ENCODE measurements at places on chromosomes 7 and 10. TPM values are rescaled to one million over a fixed set of nuclear protein-coding genes. Genes with fewer than 3 reads are reported as not detected.

CPA4 gene
- total RNA-seq = not detected

ASAH2 gene
- total RNA-seq = 3.7 TPM

RAPGEF5 gene
- total RNA-seq = 27.2 TPM

YWHAG gene
- total RNA-seq = 282 TPM

PAPOLB gene
- 0.31 TPM for total RNA-seq

CRHR2 gene
- total RNA-seq = not detected
